ENCODE measurements at places on chromosomes 1 and 21. TPM values are rescaled to one million over a fixed set of nuclear protein-coding genes. Genes with fewer than 3 reads are reported as not detected.

F5 gene
- total RNA-seq, result 0.10 TPM

THEM5 gene
- total RNA-seq, result not detected

TBCE gene
- total RNA-seq, result 36.3 TPM

NRDC gene
- total RNA-seq, result 150 TPM

SPRR1B gene
- total RNA-seq, result 0.39 TPM

EPS8L3 gene
- total RNA-seq, result not detected

TOMM20 gene
- total RNA-seq, result 136 TPM

OR6N1 gene
- total RNA-seq, result not detected

HHIPL2 gene
- 0.50 TPM for total RNA-seq

CFHR2 gene
- not detected for total RNA-seq

EPHB2 gene
- 7.5 TPM for total RNA-seq

C1orf226 gene
- total RNA-seq, result 0.89 TPM

PTGFR gene
- total RNA-seq, result 0.36 TPM

KPRP gene
- total RNA-seq, result not detected

ADCY10 gene
- 0.07 TPM for total RNA-seq

ISG20L2 gene
- 33.4 TPM for total RNA-seq

KCNK1 gene
- total RNA-seq, result 5.7 TPM

MYOM3 gene
- 1.0 TPM for total RNA-seq

OLIG2 gene
- total RNA-seq, result 2.5 TPM

LYST gene
- 12.5 TPM for total RNA-seq

AMPD1 gene
- not detected for total RNA-seq

AKR1A1 gene
- 118 TPM for total RNA-seq

CYP4Z1 gene
- not detected for total RNA-seq

FCRL1 gene
- not detected for total RNA-seq

CENPF gene
- total RNA-seq, result 22.9 TPM

CLIC4 gene
- 353 TPM for total RNA-seq

AQP10 gene
- total RNA-seq, result not detected

SLC16A4 gene
- 14.8 TPM for total RNA-seq

NMNAT1 gene
- 11.0 TPM for total RNA-seq

KLHDC9 gene
- 1.5 TPM for total RNA-seq

AADACL3 gene
- total RNA-seq, result not detected

SRSF4 gene
- total RNA-seq, result 48.2 TPM

GJB3 gene
- not detected for total RNA-seq

UBASH3A gene
- total RNA-seq, result not detected

KRTAP21-2 gene
- total RNA-seq, result not detected

TMCC2 gene
- total RNA-seq, result 10.8 TPM

ALX3 gene
- total RNA-seq, result not detected

NBPF9 gene
- 18.5 TPM for total RNA-seq

TRIM58 gene
- total RNA-seq, result 31.0 TPM

LAX1 gene
- not detected for total RNA-seq

Data from astrocyte (in vitro differentiated cells and primary cell).